Fibroblast of skin of right biceps (primary cell): ENCODE measurements at places on chromosomes 2 and 18.
A peak's percentile ranks its signal among the peaks of the same experiment; 100 is the strongest.

DNA sequence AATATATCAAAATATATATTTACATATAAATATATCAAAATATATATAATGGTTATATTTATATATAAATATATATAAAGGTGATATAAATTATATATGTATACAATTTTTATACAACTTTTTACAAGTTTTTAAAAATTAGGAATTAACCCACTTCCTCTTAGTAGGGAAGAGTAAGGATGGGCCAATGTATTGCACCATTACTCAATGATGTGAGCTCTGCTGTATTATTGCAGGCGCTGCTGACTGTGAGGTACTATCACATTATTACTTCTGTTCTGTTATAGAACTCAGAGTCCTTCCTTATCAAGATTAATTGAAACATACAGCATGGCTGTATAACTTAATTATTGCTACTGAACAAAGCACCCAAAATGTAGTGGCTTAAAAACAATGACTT, 46.0 kb downstream of the CCDC195 start:
- no peak for DNase-seq

DNA sequence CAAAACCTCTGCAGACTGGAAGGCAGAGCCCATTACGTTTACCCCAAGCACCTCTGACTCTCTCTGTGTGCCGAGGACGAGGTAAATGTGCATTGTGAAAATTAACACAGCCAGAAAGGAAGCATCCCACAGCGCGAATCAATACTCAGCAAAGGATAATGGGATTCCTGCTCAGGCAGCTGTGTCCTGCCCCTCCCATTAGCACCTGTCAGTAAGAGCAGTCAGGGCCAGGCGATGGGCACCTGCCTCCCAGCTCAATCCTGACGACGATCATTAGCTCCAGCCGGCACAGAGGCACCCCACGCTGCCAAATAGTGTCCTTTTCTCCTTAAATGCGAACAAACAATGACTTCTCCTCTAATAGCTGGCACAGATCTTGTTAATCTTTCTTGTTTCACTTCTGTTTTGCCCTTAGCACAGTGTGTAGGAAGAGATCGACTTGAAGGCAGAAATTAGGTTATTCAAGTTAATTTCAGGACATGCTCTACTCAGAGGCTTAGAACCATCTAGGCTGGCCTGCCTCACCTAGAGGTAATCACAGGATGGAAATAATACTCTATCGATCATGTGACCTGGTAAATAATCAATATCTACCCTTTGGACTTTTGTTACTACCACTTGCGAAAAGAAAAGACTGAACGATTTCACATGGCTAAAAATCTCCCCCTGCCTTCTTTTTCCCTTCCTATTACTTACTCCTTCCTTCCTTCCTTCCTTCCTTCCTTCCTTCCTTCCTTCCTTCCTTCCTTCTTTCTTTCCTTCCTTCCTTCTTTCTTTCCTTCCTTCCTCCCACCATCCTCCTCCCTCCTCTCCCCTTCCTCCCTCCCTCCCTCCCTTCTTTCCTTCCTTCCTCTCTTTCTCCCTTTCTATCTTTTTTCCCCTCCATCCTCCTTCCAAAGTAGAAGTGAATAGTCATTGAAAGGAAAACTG, 487.9 kb upstream of the ID2 start:
- DNase-seq, result no peak

DNA sequence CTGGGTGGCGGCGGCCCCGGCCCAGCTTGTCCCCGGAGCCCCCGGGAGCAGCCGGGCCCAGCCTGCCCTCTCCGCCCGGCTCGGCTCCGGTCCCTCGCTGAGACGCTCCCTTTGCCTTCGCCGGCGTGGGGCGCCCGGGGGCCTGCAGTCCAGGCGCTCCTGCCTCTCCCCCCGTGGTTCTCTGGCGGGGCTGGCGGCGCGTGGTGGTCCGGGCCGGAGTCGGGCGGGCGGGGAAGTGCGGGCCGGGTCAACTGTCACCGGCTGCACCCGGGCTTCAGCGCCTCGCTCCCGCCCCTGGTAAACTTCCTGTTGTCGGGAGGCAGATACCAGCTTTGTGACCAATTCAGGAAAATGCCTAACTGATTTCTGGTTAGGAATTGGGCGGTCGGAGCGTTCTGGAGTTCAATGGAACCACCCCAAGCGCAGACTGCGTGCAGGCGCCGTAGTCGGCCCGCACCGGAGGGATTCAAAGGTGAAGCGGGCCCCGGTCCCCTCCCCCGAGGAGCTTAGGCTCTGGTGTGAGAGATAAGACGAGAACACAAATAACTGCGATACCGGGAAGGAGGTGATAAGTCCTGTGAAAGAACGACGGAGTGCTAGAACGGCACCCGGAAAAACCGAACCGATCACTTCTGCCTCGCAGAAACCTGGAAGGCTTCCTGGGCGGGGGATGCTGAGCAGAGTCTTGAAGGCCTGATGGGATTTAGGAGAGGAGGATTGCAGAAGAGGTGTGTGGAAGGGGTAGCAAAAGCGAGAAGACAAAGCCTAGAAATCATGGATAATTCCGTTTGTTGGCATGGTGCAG, 891 bp downstream of the CAB39 start:
- DNase-seq, result no peak

DNA sequence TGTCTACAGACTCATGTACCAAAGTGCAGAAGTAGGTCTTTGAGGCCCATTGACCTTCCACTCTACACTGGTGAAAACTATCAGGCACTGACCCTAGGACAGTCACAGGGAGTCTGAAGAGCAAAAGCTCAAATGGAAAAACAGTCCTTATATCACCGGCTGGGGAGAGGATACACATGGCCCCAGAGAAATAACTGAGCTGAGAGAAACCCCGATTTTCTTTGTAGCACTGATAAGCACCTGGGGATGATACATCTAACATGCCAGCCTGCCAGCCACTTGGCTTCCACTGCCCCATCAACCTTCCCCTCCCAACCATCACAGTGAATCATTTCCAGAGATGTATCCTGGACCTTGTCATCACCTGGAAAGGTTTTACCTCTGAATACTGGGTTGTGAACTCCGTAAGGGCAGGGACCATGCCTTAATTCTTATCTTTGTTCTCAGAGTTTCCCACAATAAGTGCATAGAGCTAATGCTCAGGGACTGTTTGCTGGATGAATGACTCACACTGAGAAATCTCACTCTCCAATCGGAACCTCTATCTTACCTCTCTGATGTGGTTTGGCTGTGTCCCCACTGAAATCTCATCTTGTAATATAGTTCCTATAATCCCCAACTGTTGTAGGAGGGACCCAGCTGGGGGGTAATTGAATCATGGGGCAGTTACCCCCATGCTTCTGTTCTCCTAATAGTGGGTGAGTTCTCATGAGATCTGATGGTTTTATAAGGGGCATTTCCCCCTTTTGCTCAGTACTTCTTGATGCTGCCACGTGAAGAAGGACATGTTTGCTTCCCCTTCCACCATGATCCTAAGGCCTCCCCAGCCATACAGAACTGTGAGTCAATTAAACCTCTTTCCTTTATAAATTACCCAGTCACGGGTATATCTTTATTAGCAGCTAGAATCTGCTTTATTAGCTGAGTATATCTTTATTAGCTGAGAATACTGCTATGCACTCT, 37.1 kb downstream of the EVA1A start:
- DNase-seq, result peak; percentile 87

DNA sequence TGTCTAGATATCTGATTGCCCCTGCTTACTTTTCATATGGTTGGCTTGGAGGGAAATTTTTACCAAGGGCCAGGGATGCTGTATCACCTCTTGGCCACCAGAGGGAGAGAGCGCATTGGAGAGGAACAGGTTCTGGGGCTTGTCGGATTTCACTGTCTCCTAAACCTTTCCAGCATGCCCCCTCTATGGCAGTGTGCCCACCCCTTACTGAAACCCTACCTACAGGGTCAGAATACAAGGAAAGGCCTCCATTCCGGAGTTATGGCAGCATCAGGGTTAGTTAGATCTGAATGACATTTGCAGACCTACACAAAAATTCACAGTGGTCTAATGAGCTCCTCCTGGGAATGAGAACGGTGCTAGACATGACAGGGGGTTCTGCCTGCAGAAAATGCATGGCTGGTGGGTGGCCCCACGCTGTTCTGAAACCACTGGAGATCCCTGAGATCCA, 5.8 kb downstream of the SLC14A2 start:
- peak; percentile 41 for DNase-seq

GRCh38 chr2:63775191-63775590, 66.5 kb upstream of the UGP2 start:
- no peak for DNase-seq

- DNase-seq, result no peak
Observed at GRCh38 chr2:208329485-208329884, 63.4 kb downstream of the PIKFYVE start.
